NCI-H774 (cell line): ENCODE measurements at places on chromosomes 6 and 20.

- DNase-seq = no peak
Observed at GRCh38 chr20:44692932-44693480, 22.2 kb upstream of the CCN5 start.

- no peak for DNase-seq
Observed at GRCh38 chr6:34517461-34517881, 38.7 kb downstream of the SPDEF start.

GRCh38 chr6:17125407-17125806, 23.6 kb downstream of the STMND1 start:
- no peak for DNase-seq

DNA sequence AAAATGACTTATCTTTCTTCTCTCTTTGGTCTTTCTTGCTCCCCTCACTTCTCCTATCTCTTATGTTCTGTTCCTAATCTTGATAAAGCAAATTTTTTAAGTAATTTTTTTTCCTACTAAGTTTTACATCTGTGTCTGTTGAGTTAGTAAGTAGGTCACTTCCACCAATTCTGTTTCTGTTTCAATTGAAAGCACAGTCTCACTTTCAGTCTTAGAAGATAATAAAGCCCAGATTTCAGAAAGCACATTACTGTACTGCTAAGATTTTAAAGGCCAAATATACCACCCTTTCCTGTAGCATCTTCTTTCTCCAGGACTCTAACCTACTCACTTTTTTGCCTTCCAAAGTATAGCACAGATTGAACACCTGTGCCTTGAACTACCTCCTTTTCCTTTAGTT, 866.1 kb upstream of the ADGRB3 start:
- no peak for DNase-seq

DNA sequence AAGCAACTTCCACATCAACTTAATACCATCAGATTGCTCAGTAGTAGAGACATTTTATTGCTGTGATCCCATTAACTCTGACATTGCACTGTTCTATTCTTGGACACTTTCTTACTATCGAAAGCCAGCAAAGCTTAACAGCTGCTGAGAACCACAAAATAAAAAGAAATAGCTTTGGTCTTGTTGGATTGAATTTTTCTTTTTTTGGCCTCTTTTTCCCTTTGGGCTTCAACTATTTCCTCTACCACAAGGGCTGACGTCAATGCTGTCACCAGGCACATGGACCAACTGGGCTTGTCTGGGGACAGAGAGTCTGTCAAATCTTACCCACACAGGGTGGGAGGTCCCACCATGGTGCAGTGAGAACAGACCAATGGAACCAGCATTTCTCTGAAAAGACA, 63.4 kb upstream of the ENPP5 start:
- no peak for DNase-seq

GRCh38 chr20:21294755-21295154, 8.4 kb upstream of the XRN2 start:
- DNase-seq = no peak

DNA sequence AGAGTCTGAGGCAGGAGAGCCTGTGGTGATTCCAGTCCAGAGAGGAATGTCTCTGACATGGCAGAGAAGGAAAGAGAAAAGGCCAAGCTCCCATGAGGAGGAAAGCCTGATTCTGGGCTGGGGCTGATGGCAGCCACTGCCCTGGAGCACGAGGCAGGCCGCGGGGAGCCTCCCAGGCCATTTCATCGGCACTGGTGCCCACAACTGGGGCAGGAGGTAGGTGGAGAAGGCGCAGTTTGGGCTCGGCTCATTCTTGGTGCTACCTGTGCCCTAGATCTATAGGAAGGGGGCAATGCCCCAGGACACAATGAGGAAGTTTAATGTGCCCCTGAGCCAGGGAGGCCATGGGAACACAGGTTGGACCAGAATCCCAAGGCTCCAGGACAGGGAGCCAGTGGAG, 2.6 kb upstream of the TREML1 start:
- DNase-seq = no peak

DNA sequence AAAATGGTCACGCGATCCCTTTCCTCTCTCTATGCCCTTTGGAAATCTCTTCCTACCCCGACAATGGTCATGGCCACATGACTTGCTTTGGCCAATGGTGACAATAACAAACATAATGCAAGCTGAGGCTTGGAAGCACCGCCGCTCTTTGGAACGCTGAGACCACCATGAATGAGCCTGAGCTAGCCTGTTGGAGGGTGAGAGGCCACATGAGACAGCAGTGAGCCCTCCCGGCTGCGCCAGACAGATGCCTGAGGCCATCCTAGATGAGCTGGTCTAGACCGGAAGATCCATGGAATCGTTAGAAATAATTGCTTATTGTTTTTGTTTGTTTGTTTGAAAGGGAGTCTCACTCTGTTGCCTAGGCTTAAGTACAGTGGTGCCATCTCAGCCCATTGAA, 64.2 kb downstream of the STK35 start:
- no peak for DNase-seq

GRCh38 chr20:40255365-40255764, 433.7 kb downstream of the MAFB start:
- DNase-seq = no peak

DNA sequence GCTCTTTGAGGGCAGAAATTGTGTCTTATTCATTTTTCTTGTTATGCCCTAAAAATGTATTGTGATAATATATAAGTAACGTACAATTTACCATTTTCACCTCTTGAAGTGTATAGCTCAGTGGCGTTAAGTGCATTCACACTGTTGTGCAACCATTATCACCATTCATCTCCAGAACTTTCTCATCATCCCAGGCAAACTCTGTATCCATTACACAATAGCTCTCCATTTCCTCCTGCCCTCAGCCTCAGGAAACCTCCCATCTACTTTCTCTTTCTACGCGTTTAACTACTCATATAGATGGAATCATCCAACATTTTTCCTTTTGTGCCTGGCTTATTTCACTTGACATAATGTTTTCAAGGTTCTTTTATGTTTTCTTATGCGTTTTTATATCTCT, 184.6 kb downstream of the ESR1 start:
- no peak for DNase-seq

DNA sequence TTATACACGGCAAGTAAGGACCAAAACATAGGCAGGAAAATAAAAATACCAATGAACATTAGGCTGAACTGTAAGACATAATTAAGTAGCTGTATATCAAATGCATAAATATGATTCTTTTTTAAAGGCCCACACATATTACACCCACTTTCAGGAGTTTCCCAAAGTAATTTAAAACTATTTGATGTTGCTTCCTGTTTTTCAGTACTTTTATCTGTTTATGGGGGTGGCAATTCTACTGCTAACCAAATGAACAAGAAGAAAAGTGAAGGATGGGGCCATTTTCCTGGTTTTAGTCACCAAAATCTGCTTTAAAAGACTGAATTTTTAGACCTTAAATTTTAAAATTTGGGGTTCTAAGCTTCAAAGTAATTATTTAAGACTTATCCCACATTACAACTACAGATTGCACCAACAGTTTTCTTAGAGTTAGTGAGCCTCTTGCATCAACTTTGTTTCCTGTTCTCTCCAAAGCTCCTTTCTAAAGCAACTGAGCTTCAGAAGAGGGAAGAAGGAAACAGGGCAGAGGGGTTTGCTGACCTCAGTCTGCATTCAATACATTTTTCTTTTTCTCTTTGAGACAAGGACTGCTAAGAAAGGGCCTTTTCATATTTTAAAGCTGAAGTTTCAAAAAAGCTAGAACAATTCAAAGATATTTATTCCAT, 191.0 kb downstream of the BACH2 start:
- no peak for DNase-seq

- DNase-seq = no peak
Observed at GRCh38 chr6:105193647-105194046, 13.8 kb upstream of the POPDC3 start.

GRCh38 chr6:113050979-113051378, 703.8 kb downstream of the RFPL4B start:
- DNase-seq = no peak

DNA sequence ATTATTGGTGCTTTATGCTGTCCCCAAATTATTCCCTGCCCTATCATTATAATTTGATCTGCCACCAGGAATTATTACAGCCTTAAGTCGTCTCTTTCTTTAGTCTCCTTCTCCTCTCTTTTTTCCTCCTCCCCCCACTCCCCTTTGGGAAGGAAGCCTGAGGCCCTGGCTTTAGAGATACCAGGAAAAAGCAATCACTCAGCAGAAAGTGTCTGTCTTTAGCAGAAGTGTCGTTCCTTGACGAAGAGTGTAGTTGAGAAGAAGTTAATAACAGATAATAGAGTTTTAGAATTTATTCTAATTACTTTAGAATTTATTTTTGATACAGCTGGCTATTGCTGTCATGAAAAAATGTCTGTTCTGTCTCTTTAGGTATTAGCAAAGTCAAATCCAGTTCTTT, 16.5 kb downstream of the LIN28B start:
- no peak for DNase-seq

DNA sequence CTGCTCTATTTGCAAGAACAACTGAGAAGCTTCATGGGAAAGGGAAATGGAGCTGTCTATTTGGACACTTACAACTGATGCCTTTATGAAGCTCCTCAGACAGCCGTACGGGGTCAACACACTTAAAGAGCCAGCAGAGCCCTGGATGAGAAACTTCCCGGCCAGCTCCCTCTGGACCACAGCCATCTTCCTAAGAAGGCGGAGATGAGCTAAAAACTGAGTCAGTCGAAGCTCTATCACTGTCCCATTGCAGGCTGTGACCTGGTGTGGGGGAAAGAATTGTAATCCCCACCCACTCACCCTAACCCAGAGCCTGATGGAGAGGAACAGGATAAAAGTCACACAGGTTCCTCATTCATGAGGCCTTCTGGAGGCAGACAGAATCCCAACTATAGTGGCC, 360.4 kb upstream of the JARID2 start:
- no peak for DNase-seq

DNA sequence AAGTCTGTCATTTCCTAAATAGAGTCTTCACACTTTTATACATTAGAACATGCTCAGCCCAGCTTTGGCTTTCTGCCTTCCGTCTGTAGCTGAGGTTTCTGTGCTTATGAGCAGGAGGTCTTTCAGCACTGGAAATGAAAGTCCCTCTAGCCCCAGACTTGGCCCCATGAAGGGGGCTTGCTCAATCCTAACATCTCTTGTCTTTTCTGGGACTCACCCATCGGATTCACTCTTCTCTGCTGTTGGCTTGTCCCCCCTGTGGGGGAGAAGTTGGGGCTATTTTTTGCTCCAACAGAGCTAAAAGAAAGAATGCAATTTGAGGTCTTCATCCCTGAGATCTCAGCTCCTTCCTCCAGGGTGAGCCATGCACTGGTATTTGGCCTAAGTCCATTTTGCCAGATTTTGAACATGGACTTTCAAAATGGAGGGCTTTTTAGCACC, 177.7 kb downstream of the MRPL14 start:
- DNase-seq = no peak

- DNase-seq = no peak
Observed at GRCh38 chr6:16805243-16805950, 44.1 kb upstream of the ATXN1 start.

DNA sequence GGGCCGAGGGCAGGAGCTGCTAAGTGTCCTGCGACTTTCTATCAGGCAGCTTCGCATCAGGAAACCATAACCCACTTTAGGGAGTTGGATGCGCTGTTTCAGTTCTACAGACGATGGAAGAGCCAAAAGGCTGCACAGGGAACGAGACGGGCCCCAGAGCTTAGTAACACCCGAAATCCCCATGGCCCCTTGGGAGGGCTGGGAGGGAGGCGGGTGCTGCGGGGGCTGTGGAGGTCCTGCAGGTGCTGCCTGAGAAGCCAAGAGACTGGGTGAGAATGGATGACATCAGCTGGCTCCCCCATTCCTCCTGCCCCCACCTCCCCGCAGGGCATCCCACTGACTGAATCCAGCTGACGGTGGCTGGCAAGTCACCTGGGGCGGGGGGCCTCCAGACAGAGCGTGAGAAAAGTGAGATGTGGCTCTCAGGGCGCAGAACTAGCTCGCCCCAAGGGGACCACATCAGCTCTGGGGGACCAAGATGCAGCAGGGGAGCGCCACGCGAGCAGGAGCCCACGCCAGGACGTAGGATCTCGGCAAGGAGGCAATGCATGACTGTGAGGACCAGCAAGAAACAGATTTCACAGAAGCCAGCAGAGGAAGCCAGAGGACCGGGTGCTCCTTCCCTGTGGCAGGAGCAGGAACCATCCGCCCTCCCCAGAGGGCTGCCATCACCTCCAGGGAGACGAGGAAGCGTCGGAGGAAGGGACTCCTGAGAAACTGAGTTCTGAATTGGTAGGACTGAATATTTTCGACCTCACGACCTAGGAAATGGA, 36.8 kb downstream of the PNLDC1 start:
- no peak for DNase-seq

GRCh38 chr6:158085261-158086053, 82.6 kb downstream of the SERAC1 start:
- DNase-seq = no peak

DNA sequence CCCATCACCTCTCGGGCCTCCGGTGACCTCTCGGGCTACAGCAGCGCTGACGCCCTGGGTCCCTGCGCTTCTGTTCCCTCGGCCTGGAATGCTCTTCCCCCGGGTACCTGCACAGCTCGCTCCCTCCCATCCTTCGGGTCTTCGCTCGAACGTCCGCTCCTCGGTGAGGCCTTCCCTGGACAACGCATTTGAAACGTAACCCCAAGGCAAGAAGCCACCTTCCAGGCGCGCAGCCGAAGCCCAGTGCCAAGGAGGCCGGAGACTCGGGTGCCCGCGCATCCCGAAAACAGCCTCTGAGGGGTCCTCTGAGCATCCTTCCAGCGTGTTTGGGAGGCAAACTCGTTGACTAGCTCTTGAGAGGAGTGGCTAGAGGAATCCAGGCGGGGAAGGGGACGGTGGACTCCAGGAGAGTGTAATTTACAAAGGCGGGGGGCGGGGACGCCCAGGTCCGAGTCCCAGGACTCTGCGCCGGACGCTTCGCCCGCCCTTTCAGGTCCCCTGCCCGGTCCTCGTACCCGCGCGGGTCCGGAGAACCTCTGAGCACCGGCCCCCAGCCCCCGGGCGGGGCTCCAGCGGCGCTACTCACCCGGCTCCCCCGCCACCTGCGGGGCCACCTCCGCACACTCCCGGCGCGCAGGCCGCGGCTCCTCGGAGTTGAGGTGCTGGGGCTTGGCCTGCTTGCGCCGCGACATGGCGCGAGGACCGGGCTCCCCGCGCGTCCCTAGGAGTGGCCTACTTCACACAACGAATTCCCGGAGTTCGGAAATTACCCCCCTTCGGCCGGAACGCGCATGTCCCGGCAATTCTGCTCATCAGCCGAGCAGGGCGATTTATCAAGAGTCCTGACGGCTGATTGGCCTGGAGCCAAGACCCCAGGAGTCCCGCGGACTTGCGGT, 86.8 kb downstream of the ZFP64 start:
- no peak for DNase-seq

DNA sequence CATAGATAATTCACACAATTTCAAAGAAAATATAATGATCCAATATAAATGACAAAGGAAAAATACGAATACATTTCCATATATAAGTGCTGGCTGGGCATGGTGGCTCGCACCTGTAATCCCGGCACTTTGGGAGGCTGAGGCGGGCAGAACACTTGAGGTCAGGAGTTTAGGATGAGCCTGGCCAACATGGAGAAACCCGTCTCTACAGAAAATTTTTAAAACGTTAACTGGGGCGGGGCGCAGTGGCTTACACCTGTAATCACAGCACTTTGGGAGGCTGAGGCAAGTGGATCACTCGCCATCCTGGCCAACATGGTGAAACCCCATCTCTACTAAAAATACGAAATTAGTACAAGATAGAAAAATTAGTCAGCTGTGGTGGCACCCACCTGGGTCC, 14.9 kb upstream of the MAPK13 start:
- no peak for DNase-seq
